ENCODE measurements at places on chromosomes 12 and 14.
A peak's percentile ranks its signal among the peaks of the same experiment; 100 is the strongest.

DNA sequence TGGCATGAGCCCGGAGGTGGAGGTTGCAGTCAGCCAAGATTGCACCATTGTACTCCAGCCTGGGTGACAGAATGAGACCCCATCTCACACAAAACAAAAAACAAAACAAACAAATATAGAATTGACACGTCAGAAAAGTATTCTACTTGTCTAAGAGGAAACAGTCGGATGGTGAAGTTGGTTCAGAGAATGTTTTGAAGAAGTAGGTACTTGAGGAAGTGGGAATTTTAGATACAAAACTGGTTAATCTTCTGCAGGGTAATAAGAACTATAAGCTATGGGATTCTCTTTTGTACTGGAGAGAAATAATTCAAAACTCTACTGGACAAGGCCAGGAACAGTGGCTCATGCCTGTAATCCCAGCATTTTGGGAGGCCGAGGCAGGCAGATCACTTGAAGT, 14.6 kb upstream of the TCTN1 start:
- no peak for DNase-seq

GRCh38 chr12:89417246-89417977, 65.1 kb upstream of the DUSP6 start:
- DNase-seq = no peak

DNA sequence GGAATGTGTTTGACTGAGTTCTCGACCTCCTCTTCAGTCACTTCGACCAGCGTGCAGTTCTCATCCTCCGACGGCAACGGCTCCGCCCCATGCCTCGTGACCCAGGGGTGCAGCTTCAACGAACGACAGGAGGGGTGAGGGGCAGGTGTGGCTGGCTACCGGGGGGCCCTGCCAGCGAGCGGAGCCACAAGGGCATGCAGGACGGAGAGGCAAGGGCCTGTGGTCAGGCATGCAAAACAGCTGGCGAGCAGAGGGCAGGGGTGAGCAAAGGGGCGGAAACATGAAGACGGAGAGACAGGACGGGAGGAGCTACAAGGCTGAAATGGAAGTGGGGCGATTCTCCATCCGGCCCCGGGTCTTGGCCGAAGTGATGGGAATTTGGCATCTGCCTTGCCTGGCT, 38.7 kb downstream of the P2RX4 start:
- no peak for DNase-seq

DNA sequence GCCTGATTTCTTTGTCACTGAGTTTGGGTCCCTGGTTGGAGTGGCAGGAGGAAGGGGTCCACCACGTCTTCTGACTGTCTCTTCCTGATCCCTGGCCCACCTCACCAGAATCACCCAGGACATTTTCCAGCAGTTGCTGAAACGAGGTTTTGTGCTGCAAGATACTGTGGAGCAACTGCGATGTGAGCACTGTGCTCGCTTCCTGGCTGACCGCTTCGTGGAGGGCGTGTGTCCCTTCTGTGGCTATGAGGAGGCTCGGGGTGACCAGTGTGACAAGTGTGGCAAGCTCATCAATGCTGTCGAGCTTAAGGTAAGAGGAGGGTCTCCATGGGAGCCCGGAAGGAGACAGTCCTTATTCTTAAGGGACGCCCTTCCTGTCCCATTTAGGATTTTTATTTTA, 12.3 kb downstream of the MARS1 start:
- no peak for DNase-seq

DNA sequence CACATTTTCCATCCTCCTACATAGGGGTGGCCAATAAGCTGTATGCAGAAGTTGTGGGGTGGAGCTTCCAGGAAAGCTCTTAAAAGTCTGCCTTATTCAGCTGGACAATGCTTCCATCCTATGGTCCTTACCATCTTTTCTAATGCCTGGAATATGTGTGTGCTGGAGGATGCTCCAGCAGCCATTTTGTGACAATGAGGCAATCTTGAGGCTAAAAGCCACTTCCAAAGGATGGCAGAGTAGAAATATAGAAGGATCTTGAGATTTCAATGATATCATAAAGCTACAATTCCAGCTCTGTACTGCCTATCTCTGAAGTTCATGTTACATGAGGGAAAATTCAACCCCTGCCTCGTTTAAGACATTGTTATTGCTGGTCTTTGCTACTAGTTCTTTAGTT, 95.7 kb downstream of the APAF1 start:
- DNase-seq = no peak

- no peak for DNase-seq
Measured at GRCh38 chr12:131946757-131947156, 3.0 kb upstream of the EP400 start.

DNA sequence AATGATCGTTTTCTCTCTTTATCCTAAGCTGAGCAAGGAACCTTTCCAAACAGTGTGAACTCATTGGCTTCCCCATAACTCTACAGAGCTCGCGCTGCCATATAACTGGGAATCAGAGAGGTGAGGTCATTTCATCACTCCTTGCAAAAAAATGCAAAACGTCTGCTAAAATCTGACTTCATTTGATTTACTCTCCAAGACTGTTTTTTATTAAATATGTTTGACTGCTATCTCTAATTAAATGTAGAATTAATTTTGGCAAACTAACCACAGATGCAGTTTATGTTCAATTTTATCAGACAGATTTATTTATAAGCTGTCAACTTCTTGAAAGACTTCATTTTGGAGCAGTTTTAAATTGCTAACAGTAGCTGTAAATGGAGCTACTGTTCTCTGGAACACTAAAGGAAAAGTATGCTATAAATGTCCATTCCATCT, 131.6 kb upstream of the SOX5 start:
- no peak for DNase-seq

GRCh38 chr12:33438025-33438772, 1.4 kb downstream of the SYT10 start:
- no peak for DNase-seq

DNA sequence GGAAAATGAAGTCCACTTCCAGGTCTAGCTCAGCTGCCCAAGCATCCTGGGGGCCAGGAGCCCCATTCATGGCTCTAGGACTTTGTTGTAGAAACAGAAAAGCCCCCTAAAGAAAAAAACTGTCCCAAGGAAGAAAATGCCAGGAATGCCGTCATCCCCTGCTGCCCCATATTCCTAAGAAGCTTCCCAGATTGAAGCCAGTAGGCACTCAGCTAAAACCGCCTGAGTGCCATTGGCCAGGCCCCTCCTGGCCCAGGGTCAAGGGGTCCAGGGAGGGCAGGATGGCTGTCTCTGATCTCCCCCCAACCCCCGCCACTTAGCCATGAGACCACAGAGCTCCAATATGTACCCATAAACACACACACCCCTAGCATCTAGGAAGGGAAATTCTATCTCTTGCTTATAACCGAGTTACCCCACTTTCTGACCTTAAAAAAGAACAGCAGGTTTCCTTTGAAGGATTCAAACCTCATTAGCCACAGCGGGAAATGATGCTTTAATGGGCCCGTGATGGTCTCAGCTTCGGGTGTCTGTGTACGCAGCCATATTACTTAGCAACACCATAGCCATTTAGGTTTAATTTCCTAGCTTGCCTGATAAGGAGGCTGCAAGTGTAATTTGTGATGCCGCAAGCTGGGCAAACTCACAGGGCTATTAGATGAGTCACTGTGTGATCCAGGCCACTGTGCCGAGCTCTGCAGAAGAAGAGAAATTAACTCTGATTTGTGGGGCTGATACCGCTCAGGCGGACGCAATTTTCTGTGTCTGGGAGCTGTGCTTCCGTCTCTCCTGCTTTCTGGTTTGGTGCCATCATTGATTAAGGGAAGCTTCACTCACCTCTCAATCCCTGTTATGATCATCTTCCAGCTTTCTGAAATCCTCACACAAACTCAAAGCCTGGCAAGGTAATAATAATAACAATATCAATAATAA, 84.2 kb downstream of the GCH1 start:
- DNase-seq = peak; percentile 96

- no peak for DNase-seq
Measured at GRCh38 chr12:117968151-117968789, 520 bp downstream of the KSR2 start.

DNA sequence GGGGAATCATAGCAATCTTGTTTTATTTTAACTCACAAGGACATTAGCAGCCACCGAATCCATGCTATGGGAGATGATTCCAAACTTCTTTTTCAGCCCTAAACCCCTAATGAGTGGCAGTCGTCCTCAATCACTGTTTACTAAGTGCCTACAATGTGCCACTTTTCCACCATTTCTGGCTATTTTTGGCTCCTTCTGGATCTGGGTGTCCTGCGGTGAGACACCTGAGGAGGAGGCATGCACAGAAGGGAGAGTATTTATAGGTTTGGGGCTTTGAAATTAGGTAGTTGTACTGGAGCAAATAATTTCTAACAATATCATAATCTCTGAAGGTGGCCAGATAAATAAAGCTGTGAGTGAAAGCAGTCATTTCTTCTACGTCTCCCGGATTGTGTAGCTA, 1125.6 kb downstream of the BCL11B start:
- no peak for DNase-seq

DNA sequence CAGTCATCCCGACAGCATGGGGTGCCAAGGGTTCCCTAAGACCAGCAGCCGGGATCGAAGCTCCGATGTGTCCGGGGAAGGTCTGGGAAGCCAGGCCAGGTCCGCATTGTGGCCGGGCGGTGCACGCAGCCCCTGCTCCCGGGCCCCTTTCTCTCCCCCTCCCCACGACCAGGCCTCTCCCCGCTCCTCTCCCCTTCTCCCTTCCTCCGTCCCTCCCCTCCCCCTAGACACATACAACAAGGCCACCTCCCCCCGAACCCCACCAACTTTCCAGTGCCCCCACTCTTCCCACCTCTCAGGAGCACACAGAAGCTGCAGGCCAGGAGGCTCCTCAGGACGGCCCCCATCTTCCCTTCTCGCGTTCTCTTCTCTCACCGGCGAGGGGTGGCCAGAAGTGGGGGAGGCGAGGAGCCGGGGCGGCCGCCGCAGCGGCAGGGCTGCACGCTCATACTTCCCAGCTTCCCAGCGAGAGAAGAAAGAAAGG, 413 bp downstream of the LRP6 start:
- no peak for DNase-seq

DNA sequence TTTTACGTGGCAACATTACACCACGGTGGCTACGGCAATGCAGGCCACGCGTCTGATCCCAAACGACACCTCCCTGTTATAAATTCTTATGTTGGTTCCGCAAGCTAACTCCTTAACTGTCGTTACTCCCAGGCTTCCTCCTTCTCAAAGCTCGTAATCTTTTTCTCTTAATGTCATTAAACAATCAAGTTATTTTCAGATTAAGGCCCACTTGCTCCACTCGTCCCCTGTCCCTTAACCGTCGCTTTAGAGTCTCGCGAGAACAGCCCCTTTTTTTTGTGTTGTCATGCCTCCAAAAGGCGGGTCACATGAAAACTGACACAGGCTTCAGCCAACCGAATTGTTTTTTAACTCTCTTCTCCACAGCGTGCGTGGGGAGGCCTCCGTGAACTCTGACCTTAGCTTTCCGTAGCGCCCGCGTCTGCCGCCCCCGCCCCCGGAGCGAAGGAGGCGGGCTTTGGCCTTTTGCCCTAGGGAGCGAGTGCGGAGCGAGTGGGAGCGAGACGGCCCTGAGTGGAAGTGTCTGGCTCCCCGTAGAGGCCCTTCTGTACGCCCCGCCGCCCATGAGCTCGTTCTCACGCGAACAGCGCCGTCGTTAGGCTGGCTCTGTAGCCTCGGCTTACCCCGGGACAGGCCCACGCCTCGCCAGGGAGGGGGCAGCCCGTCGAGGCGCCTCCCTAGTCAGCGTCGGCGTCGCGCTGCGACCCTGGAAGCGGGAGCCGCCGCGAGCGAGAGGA, at the start of gene CAND1:
Gene CAND1 (plus strand): TSS at position 463 of the 737 bp plus-strand sequence. CDS start 360 bp downstream, outside the sequence.
- peak; percentile 99 for DNase-seq

DNA sequence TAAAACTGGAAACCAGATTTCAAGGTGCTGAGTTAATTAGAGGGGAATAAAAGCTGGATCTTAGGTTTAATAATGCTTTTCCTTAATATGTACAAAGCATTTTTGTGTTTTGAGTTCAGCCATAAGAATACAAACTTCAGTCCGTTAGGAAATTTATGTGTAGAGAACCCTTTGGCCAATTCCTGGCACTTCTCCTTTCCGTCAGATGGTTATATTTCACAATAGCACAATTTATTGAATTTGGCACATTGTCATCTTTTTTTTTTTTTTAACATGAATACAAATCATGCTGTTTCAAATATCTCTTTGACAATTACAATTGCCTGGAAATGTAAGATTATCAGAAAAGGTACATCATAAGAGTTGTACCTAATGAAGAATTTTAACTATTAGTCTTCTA, 56.2 kb upstream of the DDHD1 start:
- no peak for DNase-seq

DNA sequence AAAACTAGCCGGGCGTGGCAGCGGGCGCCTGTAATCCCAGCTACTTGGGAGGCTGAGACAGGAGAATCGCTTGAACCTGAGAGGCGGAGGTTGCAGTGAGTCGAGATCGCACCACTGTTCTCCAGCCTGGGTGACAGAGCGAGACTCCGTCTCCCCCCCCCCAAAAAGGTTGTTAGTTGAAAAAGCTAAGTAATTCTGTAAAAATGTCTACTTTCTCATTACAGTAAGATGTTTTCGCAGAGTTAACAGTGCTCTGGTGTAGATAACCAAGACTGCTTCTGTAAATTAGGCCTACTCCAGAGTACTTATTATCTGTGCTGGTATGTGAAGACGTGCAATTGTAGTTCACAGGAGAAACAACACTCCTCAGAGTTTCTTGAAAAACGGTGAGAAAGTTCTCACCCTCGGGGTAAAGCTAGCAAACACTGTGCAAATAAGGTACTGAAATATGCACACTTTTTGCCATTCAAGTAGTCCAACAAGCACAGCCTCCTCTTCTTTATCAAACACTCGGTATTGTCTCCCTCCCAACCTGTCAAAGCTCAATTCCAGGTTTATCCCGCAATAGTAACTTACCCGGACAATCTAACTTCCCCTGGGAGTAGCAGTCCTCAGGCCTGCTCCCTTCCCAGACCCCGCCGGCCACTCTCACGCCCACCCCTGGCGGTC, 974 bp downstream of the BTBD7 start:
- DNase-seq = no peak

- no peak for DNase-seq
Measured at GRCh38 chr12:99140017-99140720, 495.1 kb downstream of the APAF1 start.

DNA sequence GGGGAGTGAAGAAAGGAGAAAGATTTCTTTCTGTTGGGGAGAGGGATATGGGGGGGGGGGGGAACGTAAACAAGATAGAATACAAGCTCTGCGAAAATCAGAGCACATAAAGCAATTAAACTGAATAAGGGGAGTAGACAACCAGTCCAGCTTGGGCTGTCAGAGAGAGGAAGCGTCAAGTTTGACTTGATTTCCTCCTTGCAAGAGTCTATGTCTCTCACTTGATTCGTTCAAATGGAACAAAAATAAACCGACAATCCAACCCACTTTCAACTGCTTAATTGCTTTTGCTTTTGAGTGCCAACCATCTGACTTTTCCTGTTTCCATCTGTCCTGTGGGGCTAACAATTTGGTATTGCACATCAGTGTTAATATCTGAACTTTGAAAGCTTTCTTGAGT, 942 bp downstream of the SYT1 start:
- DNase-seq = peak; percentile 14

GRCh38 chr14:100271247-100271939, 32.4 kb downstream of the YY1 start:
- peak; percentile 13 for DNase-seq
